ENCODE measurements at places on chromosomes 7 and 10.
A peak's percentile ranks its signal among the peaks of the same experiment; 100 is the strongest.

DNA sequence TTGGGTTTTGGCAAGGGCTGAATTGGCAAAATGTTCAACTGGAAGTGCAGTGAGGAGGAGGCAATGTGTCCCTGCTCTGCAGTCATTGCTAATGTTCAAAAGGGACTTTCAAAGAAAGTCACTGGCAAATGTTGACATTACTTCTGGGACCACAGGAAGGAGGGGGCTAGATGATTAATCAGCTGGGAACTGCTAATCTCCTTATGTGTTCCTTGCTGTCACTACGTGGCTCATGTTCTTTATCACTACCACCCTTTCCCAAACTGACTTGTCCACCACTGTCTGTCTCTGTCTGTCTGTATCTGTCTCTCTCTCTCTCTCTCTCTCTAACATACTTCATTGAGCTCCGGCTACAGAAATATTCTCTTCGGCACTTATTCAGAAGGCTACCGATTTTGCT, 86.9 kb upstream of the MTPN start:
- DNase-seq: no peak

DNA sequence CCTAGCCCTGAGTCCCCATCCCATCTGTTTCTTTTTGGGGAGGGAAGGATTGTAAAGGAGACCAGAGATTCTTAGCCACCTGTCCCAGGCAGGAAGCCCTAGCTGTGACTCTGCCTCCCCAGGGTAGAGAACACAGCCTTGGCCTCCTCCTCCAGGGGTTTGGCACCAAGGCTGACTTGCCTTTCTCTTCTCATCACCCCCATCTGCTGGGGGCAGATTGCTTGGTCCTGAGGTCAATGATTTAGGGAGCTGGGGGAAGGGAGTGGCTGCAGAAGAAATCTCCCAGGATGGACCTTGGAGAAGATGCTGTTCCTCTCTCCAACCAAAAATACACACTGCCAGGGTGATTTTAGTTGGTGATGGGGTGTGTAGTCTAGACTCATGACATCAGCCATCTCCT, 2.6 kb upstream of the MNX1 start:
- no peak for DNase-seq

DNA sequence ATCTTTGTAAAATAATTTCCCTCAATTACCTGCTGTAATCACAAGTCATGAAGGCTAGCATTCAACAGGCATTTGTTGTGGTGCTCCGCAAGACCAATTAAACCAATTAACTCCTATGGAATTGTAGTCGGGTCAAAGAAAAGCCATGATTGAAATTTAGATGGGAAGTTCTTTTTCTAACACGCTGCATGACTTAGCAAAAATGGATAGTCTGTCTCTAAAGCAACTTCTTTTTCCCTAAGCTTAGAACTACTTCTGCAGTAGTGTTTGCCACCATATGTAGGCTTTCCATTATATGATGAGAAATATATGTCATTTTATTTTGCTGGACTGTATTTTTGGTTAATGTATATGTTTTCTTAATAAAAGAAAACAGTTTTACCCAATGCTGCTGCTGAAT, 119.1 kb downstream of the TSPAN12 start:
- no peak for DNase-seq

DNA sequence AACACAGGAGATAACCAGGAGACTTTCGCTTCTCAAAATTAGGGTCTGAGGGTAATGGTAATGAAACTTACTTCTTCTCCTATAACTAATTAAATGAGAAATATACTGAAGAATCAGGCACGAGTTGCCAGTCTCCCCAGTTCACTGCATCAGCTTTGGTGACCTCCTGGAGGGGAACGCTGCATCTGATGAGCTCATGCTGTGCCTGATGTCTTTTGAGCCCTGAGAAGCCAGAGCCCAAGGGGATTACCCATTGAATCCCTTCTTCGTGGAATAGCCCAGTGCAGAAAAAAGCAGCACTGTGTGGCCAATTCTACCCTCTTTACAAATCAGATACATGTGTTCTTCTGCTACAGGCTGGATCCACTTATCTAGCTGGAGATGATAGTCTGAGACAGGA, 45.1 kb downstream of the CYP2C9 start:
- DNase-seq: no peak

DNA sequence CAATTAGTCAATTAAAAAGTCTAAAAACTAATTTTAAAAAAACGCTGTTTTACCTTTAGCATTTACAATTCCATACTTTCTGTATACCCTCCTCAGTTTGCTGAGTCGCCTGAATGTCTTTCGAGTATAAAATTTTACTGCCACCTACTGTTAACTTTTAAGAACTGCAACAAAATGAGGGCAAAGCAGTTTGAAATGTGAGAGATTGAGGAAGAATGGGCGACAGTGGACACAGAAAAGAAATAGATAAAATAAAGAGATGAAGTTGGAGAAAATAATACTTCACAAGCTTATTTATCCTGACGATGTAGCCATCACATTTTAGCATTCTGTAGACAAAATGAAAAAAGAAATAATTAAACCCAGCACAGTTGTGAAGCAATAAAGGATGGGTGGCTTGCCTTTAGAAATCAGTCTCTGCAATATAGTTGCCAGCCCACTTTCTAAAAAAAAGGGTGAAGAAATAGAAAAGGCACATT, 110.8 kb upstream of the PTN start:
- DNase-seq: peak; percentile 5

GRCh38 chr10:57049096-57049495, 688.0 kb upstream of the ZWINT start:
- DNase-seq: no peak

GRCh38 chr7:100476903-100477870, 1.8 kb downstream of the TSC22D4 start:
- peak; percentile 67 for DNase-seq

DNA sequence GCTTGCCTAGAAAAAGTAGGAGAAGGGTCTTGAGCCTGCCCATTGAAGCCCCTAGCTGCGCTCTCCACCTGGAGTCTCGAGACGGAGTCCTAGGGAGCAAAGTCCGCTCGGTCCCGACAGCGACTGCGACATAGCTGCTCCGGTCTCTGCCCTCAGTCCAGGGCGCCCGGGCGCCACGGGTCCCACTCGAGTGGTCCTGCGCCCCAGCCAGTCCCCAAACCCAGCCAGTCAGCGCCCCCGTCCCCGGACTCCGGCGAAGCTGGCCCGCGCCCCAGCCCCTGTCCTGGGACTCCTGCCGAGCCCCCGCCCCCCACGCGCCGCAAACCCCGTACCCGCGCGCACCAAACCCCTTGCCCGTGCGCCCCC, 490 bp downstream of the TNS3 start:
- no peak for DNase-seq

- no peak for DNase-seq
Measured at GRCh38 chr10:116947841-116948529, 57.0 kb downstream of the SHTN1 start.

- DNase-seq: no peak
Measured at GRCh38 chr10:24483701-24484100, 240.0 kb downstream of the ARHGAP21 start.

DNA sequence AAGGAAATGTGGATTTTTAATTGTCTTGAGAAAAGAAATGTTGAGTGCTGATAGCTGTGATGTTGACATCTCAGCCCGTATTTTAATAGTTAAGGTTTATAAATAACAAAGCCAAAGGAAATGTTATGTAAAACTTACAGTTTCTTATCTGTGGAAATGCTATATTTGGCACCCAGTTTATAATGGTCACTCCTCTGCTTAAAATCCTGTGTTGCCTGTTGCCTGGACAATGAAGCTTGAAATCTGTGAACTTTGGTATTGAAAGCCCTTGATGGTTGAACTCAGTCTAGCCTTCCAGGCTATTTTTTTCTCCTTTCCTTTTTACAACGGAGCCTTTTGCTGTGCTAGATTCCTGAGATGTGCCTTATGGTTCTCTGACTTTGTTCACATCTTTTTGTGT, 46.5 kb downstream of the MCU start:
- no peak for DNase-seq

DNA sequence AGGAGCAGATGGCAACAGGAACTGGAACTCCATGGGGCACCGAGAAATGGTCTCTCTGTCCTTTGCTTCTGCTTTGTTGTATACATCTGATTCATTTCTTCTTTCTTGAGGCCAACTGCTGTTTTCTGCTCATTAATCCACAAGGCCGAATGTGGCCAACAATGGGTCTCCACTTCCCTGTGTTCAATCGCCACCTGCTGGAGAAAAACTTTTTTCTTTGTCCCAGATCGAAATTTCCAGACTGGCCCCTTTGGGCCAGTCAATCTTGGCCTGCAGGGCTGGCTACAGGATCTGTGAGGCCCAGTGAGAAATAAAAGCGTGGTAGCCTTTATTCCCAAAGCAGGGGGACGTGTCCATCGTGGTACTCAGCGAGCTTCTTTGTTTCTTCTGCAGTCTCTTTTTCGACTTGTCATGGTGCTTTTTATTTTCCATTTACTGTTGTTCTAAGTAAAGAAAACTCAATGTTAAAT, 58.8 kb downstream of the PARP12 start:
- no peak for DNase-seq

DNA sequence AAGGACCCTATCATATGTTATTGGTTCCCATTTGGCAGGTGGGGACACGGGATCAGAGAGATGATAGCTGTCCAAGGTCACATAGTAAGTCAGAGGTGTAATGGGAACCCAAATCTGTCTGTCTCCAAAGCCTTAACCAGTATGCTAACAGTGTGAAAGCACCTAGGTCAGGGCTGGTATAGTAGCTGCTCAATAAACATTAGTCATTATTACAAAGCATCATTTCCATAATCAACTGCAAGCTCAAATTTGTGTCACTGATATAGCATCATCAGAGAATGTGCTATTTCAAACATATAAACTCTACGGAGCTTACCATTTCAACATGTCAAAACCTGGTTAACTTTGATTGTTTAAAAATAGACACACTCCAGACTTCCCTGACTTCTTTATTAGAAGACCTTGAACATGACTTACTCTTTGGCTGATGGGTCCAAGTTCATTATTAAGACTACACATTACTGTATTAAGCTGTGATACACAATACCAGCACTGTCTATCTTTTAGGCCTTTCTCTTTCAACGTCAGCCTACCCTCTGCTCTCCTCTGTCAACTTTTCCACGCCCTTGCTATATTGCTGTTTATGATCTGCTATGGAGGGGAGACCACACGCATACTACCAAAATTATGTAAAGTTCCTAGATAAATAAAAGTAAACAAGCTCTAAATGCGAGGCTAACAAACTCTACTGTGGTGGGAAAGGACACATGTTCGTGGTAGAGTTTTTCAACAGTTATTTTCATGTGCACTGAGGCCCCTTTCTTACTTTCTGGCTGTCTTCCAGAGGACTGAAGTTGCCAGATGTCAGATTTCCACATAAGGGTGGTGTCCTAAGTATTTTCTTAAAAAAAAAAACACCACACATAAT, 33.6 kb downstream of the DNMBP start:
- no peak for DNase-seq

DNA sequence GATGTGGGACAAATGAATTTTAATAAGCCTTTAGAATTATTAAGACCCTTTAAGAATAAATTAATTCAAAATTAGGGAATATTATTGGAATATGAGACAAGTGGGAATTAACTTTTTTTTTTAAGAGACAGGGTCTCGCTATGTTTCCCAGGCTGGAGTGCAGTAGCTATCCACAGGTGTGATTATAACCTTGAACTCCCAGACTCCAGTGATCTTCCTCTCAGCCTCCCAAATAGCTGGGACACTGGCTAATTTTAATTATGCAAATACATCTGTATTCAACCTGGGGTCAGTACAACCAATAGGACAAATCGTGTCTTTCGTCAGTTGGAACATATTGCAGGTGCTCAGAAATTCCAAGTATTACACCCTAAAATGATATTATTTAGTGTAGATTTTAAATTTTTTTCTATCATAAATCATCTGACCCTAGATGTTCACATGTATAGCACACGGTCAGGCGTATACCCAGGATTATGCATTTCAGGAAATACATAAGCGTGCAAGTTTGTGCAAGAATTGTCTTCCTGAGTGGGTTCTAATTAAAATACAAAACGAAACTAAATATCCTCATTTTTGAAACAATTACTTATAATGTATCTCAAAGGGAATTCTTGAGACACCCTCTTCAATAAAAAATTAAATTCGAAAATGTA, 1.2 kb downstream of the NT5C3A start:
- DNase-seq: no peak

DNA sequence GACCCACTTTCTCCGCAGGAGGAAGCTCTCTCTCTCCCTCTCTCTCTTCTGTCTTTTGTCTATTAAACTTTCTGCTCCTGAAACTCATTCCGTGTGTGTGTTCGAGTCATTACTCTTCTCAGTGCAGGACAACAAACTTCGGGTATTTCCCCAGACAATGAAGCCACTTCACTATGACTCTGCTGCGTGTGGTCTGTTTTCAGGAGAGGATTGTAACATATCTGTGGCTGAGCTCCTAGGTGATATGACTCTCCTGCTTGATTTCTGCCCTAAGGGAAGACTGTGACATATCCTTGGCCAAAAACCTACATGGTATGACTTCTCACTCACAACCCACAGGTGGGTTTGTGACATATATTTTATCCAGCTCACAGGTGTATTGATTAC, 39.9 kb upstream of the ZNF107 start:
- no peak for DNase-seq

GRCh38 chr7:77826300-77826699, 27.7 kb downstream of the PHTF2 start:
- DNase-seq: no peak

DNA sequence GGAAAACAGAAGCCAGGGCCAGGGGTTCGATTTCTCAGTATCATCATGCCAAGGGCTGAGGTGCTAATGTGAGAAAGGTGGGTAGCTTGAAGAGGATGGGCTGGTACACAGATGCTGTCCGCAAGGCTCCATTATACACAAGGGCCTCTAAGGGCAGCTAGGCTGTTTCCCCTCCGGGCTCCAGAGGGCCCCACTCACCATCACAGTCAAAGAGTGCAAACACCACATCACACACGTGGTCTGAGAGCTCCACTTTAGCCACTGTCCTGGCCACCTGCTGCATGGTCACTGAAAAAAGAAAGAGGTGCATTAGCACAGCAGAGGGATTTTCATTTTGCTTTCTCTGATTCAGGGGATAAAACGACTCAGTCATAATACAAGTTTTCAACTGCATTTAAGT, 20.9 kb upstream of the DNAJB12 start:
- DNase-seq: no peak

DNA sequence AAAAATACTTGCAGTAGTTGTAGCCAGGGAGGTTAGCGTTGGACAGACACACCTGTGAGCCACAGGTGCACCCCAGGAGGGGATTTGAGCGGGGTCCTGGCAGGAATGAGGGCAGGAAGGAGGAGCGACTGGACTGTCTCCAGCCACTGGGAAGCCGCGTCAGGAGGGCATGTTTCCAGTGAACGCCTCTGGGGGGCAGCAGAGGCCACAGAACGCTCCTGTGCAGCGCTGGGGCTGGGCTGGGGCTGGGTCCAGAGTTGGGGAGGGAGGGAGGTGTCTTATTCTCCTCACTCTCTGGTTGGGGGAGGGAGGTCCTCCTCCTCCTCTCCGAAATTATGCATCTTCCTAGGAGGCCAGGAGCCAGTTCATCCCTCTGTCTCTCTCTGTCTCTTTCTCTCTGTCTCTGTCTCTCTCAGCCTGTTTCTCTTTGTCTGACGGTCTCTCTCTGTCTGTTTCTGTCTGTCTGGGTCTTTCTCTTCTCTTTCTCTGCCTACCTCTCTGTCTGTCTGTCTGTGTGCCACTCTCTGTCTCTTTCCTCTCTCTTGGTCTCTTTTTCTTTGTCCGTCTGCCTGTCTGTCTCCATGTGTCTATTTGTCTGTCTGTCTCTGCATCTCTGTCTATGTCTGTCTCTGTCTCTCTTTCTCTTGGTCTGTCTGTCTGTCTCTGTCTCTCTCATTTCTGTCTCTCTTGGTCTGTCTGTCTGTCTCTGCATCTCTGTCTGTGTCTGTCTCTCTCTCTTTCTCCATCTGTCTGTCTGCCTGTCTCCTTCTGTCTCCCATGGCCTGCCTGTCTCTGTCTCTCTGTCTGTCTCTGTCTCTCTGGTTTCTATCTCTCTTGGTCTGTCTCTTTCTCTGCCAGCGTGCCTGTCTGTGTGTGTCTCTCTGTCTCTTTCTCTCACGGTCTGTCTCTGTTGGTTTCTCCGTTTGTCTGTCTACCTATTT, 9.9 kb upstream of the PSMG3 start:
- DNase-seq: peak; percentile 50

All from CD8-positive, alpha-beta memory T cell (primary cell).